ENCODE measurements at places on chromosomes 1 and 21.

GRCh38 chr21:35720208-35720731 is 340.1 kb downstream of the SETD4 start:
- no peak for DNase-seq

GRCh38 chr1:183114441-183114840 is 71.6 kb upstream of the LAMC2 start:
- no peak for DNase-seq

GRCh38 chr1:100075773-100076172 is 57.0 kb downstream of the SASS6 start:
- no peak for DNase-seq

DNA sequence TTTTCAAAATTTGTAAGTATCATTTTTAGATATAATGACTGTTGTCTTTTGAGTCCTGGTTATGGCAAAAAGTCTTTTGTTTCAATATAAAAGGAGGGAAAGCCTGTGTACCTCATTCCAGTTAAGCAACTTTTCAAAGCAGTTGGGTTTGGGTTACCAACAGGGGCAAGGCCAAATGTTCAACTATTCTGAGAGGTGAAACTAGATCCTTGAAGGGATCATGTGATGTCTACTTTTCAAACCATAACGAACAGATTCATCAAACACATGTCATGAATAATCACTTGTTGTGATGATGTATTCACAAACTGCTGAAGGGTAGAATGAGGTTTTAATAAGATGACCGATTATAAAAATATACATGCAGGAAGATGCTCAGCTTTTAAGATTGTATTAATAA is 171.3 kb downstream of the HHAT start:
- no peak for DNase-seq

- DNase-seq = no peak
These were observed 7.0 kb upstream of the GREM2 start for GRCh38 chr1:240618946-240619345.

- peak; percentile 37 for DNase-seq
These were observed 52.9 kb downstream of the KCNC4 start for GRCh38 chr1:110262846-110263631.

- no peak for DNase-seq
These were observed 35.0 kb upstream of the RD3 start for GRCh38 chr1:211527006-211527405.

DNA sequence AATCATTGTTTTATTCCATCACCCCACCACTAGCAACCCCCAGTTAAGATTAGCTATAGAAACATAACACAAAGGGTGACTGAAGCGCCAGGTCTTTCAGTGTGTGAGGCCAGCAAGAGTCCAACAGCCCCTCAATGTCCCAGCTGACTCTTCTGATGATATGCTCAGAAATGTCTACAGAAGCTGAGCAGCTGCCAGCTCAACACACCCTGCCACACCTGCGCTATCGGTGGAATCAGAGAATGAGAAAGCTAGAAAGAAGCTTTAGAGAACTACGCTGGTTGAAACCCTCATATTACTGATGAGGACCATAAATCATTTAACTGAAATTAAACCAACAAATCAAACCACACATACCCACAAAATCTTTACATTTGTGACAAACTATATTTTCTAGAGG is 116.2 kb downstream of the SLC45A1 start:
- DNase-seq = no peak

DNA sequence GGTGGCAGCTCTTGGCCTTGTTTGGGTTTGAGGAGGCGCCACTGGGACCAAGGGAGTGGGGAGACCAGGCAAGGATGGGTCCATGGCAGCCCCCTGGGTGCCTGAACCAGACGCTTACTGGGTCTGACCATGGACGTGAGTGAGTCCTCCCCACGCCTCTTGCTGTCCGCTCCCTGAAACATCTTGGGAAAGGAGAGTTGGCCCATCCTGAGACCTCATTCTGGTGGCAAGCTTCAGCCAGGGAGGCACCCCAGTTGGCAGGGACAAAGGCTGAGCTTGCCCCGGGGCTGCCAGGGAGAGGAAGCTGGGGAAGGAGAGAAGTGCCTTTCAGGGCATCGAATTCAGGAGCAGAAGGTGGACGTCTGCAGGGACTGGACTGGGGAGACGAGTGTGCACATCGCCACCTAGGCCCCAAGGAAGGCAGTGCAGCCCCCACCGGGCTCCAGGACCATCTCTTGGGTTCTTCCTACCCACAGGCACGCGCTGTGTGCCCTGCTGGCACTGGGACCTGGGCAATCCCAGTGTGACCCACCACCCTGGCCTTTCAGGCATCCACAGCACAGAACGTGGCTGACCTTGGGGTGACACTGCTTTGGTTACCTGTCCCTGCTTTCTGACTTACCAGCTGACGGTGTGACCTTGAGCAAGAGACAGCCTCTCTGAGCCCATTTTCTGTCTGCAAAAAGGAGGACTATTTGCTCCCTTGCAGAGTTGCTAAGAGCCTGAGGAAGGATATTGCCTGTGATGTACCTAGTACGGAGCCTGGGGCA is 132.9 kb upstream of the WNT4 start:
- DNase-seq = peak; percentile 32

DNA sequence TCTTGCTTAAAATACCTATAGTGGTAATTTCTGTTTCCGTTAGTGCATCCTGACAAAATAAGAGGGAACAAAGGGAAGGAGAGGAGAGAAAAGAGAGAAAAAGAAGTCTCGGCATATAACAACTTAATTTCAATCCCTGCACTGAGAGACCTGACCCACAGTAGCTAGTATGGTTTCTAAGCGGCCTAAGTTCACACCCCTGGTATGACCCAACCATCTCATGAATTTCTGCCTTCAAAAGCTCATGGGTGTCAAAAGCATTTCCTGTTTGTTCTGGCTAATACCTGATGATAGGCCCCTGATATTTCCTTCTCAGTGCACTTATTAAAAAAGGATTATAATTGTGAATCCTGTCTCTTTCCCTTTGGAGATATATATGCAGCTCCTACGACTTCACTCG is 32.1 kb upstream of the RGS1 start:
- DNase-seq = no peak

GRCh38 chr1:110490791-110491451 is 28.1 kb downstream of the KCNA10 start:
- DNase-seq = no peak

- peak; percentile 63 for DNase-seq
These were observed 10.0 kb downstream of the AHDC1 start for GRCh38 chr1:27593678-27594563.

- no peak for DNase-seq
These were observed 18.7 kb downstream of the FOXJ3 start for GRCh38 chr1:42316292-42316691.

GRCh38 chr1:13699510-13699909 is 478 bp upstream of the PRDM2 start:
- no peak for DNase-seq

DNA sequence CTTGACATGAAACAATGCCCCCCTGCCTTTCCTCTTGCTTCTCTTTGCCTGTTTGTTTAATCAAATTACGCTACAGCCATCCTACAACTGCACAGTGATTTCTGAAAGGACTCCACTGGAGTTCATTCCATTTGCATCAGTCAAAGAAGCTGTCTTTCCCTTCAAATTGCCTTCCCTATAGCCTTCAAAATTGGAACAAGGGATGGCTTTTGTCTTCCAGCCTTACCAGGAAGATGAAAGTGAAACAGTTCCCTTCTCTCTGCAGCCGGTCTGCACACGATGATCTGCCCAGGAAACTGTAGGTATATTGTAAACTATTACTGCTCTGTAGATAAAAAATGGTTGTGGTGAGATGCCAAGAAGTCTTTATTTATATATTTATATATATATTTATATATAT is 65.6 kb upstream of the ETS2 start:
- no peak for DNase-seq

DNA sequence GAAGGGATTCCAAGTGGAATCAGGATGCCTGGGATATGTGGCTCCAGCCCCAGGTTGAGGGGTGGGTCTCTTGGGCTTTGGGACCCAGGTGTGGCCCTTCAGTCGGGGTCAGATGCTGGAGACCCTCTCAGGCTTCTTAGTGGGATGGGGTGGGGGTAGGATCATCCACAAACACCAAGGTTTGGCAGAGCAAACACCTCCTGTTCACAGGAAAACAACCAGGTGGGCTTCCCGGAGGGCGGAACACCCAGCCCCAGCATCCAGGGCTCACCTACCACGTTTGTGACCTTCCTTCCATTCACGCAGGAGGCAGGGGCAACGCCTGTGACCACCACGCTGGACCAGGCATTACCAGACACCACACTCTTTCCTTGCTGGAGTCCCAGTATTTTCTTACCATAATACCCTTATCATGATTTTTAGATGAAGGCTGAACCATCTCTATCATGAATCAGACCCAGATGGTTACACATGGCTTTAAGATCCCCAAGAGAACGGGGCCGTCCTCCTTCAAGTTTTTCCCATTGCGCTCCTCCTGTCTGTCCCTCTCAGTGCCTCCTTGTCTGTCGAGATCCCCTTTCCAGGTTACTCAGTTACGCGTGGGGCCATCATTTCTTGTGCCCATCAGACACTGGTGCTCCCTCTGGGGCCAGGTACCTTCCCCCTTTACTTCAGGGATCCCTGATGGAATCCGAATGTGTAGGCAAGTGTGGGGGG is 428.2 kb downstream of the NPHP4 start:
- DNase-seq = no peak

- DNase-seq = no peak
These were observed 27.7 kb upstream of the C1orf159 start for GRCh38 chr1:1143636-1144035.

DNA sequence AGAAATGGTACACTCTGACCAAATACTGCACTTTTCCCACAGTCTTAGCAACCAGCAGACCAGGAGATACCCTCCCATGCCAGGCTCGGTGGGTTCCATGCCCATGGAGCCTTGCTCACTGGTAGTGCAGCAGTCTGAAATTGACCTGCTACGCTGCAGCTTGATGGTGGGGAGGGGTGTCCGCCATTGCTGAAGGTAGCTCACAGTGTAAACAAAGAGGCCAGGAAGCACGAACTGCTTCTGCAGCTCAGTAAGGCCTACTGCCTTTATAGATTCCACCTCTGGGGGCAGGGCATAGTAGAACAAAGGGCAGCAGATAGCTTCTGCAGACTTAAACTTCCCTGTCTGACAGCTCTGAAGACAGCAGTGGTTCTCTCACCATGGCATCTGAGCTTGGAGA is 12.3 kb upstream of the IFI44L start:
- no peak for DNase-seq

DNA sequence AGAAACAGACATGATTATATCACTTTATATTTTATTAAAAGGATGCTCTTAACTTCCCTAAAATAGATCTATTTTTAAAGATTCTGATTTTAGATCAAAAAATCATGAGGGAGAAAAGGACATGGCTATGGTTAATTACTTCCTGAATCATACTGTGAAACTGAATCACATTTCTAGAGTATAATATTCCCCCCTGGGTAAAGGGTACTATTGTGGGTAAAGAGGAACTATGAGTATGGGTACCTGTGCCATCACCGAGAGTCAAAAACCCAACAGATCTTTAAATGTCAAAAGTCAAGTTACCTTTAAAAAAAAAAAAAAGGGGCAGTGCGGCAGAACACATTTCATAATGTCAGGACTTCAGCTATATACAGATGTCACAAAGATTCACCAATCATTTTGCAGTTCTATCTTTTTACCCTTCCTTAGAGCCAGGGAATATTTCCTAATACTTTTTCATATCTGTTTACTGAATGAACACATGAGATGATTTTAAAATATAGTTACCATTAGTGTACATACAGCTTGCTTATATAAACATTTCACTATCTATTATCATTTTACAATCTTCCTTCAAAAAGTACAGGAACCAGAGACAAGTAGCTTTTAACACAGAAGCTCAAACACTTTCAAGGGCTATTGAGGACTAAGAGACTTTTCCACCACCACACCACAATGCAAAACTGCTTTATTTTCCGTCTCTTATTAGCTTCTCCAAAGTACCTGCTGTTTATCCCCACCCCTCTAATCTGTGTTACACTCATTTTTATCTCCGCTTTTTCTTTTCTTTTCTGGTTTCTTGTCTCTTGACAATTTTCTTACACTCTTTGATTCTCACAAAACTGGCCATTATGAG is 45.0 kb downstream of the EVI5 start:
- no peak for DNase-seq

DNA sequence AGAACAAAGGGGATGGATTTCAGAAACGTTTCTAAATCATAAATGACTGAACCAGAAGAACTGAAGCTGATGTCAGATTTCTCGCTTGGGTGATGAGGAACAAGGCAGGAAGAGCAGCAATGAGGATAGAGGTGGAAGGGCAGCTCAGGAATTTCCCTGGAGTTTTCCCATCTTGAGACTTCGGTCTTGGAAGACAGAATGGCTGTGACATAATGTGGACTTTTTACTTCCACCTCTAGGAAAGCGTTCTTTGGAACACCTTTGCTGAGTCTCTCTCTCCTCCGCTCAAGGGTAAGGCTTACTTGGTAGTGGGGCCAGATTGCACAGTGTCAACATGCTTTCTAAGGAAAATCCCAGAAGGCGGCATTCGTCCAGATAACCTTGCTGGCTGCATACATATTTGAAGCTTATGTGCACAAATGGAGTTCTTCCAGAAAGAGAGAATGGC is 36.6 kb downstream of the DEGS1 start:
- DNase-seq = no peak

GRCh38 chr1:68010090-68010489 is 40.3 kb downstream of the DIRAS3 start:
- DNase-seq = peak; percentile 33

- no peak for DNase-seq
These were observed 39.6 kb upstream of the ADARB1 start for GRCh38 chr21:45034556-45035476.

DNA sequence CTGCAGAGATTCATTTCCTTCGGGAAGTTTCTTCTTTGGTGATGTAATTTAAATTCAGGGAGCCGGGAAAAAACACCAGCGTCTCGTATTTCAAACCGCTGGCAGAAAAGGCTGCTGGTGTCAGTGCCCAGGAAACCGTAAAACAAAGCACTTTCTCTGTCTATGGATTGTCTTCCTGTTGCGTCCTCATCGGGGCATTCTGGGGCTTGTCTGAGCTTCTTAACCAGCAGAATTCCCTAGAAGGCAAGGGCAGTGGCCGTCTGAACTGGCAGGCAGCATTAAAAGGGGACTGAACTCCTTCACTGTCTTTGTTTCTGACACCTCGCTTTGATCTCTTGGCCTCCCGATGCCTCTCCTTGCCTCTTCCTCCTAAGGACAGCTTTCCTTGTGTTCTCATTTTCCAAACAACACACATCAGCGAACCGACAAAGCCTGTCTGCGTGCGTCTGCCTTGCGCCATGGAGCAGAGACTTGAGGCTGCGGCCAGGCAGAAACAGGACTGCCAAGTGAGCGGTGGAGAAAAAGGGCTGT is 391.6 kb upstream of the VAMP3 start:
- DNase-seq = no peak

DNA sequence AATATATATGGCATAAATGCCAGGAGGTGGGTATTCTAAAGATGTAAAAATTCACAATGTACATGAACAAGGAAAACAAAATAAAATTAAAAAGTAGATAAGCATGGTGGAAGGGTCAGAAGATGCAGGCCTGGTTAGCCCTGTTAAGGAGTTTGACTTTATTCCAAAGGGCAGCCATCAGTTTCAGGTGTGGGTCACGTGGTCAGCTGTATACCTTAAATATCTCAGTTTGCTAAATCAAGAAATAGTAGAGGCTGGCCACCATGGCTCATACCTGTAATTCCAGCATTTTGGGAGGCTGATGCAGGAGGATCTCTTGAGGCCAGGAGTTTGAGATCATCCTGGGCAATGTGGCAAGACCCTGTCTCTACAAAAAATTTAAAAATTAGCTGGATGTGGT is 8.5 kb upstream of the PINK1 start:
- DNase-seq = no peak

GRCh38 chr1:150320667-150320978 is 710 bp upstream of the PRPF3 start:
- no peak for DNase-seq
